ENCODE measurements at places on chromosomes 5 and 9.

GRCh38 chr5:123305751-123306150 is 117.5 kb downstream of the CEP120 start:
- DNase-seq: no peak

DNA sequence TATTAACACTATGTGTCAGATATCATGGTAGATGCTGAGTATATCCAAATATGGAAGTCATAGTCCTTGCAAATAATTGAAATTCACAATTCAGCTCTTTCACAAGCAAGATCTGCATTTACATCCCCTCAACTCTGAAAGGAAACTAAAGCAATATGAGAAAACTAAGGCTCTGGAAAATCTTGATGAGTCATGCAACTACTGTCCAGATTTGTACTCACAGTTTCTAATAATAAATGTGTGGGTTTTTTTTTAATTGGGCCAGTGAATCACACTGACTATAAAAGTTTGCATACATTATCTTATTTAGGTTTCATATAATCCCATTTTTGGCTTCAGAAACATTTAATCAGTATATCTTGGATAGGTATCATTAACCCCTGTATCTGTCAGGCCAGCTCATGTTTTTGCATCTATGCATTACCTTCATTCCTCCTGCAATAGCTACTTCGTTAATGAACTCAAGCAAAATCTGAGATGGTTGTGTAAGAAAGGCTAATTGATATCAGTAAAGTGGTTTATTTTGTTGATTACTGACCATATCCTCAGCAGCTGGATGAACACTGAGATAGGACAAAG is 58.7 kb upstream of the PRR16 start:
- no peak for DNase-seq

DNA sequence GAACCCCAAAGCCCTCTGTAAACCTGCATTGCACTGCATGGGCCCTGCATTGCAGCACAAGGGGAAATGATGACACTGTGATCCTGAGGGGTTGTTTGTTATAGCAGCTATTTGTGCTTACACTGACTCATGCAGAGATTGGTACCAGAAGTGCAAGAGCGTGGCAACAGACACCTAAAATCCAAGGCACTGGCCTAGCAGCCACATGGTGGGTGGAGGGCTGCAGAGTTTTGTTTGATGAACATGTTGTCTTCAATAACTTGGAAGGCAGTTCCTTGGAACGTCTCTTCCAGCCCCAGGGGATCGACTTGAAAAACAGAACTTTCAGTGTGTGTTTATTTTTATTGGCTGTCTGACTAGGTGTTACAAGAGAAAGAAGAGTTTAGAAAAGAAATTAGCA is 14.5 kb downstream of the FCN2 start:
- no peak for DNase-seq

DNA sequence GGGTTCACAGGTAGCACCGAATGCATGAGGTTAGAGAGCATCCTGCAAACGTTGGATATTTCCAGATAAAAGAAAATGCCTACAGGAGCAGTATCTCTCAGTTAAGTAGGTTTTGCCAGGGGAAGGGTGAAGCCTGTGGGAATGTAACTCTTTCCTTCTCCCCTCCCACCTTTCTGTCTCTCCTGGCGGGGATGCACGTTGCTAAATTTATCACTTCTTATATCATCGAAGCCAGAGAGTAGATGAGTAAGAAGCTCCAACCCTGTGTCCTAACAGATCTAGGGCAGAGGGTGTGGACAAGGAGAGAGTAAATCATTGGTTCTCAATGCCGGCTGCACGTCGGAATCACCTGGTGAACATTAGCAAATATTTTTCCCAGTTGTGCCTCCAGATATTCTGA is 457.5 kb downstream of the ENC1 start:
- no peak for DNase-seq

- no peak for DNase-seq
These were observed 60.7 kb downstream of the ADAMTS12 start for GRCh38 chr5:33831041-33831440.

DNA sequence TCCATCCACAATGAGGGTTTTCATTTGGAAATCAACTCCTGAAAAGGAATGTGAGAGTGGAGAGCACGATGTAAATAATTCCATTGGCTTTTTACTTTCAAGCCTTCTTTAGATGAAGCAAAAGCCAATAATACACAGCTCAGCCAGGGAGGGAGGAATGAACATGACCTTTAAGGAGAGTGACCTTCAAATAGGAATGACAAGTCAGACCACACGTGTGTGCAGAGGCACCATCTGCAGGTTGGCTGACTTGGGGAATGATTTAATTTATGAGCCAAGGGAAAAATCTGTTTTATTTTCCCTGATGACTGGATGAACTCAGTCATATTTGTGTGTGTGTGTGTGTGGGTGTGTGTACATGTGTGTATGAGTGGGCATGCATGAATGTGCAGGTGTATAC is 64.5 kb downstream of the RASEF start:
- DNase-seq: no peak

GRCh38 chr5:67620424-67621397 is 424.1 kb upstream of the CD180 start:
- no peak for DNase-seq

DNA sequence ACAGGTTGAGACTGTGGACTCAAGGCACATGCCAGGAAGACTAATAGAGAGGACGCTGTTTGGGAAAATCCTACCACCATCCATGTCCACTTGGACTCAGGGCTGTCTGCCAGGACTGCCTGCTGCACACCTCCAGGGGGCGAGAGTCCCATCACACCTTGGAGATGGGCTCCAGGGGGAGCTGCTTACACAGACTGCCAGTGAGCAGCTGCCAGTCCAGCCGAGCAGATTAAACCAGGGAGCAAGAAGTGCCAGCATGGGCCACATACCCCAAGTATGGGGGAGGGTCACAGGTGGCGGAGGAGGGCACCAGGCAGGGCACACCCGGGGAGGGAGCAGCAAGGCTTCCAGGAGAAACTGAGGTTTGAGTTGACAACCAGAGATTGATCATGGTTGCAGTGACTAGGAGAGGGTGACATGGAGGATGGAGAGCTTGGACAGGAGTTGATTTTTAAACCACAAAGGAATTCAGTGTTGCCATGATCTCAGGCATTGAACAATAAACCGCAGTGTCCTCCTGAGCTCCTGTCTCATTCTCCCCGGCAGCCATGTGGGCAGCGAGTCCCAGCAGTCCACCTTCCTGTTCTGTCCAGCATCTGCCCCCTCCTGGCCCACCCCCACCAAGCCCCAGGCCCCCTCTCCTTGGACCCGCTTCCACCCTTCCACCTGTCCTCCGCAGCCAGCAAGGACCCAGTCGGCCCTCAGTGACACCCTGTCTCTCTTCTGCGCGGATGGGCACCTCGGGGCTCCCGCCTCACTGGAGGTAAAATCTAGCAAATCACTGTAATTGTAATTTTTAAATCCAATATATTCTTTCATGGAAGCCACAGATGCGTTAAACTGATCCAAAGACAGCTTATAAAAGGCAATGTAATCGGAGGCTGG is 3.1 kb upstream of the VAV2 start:
- no peak for DNase-seq

DNA sequence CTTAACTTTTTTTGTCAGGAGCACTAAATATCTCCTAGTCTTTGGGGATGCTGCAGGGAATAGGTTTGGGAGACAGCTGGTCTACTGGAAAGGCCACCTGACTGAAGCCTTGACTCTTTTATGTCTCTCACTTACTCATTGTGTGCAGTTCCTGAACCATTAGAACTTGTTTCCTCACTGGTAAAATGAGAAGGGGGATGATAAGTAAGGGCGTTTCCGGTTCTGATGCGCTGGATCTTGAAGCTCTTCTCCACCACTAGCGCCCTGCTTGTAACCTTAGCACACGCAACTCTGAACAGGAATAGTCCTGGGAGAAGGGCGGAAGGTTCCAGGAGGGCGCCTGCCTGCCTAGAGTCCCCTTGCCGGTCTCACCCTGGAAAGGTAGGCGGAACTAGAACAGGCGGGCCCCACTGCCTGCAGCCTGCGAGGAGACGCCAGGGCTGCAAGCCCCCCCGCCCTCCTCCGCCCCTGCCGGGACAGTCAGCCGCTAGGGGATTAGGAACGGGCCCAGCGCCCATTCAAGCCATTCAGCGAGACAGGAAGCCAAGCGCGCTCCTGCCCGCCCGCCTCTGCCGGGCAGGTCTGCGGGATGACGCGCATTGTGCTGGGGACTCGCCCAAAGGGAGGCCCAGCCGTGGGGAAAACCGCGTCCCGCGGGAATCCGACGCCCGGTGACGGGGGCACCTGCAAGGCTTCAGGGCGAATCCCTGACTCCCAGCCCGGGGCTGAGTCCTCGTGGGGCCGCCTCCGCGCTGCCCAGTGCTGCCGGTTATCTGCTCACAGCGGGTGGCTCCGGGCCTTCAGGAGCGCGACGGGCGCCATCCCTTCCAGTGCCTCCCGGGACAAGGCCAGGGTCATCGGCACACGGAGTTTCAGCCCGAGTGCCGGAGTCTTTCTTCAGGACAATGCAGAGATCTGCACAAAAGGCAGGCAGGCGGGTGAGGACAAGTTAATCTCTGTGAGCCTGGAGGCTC is 44.0 kb upstream of the XPA start:
- DNase-seq: no peak

- DNase-seq: no peak
These were observed 671 bp downstream of the RGS14 start for GRCh38 chr5:177358370-177358819.

DNA sequence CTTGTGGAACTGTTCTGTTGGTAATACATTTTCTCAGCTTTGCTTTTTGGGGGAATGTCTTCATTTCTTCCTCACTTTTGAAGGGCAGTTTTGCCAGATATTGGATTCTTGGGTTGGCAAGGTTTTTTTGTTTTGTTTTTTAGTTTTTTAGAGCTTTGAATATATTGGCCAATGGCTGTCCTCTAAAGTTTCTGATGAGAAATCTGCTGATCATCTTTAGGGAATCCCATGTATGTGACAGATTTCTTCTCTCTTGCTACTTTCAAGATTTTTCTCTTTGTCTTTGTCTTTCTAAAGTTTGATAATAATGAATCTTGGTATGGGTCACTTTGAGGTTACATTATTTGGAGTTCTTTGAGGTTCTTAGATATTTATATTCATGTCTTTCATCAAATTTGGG is 227.4 kb downstream of the FBXL7 start:
- no peak for DNase-seq

DNA sequence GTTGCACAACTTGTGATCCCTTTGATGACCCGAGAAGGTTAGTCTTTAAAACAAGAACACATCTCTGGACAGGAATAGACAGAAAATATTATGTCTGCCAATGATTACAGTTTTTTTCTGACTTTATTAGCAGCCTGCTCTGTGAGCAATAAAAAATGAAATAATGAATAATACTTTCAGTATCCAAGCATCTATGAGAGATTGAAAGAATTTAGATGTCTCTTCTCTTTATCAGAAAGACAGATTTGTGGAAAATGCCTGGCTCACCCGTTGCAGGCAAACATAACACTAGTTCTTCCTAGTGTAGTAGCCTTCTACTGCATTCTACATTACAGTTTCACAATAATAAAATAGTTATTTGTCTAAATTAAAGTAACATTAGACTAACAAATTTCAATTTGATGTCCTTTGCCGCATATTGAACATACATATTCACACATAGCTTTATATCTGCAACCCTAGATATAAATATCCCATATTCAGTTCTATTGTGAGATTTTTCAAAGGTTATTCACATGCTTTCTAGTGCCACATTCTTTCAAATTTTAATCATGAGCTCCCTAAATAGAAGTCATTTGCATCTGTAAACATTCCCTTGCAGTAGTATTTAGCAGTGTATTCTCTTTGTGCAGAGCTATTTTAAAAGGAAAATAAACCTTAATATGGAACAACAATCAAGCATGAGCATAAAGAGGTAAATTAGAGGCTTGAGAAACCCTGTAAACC is 267.3 kb downstream of the EFNA5 start:
- no peak for DNase-seq

DNA sequence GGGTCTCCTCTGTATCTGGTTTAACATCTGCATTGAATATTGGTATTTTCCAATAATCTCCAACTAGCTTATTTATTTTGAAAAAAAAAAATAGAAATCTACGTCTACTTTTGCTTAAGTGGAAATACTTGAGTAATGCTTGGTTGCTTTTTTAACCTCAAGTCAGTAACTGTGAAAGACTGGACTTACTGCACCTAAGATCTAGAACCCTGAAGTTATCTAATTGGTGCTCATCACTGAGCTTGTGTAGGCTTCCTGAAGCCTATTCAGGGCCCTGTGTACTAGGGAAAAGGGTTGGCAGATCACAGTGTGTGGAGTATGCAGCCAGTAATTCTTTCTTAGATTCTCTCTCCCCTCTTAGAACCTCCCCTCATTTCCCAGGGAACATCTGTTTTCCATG is 16.2 kb downstream of the SLC1A1 start:
- DNase-seq: no peak

DNA sequence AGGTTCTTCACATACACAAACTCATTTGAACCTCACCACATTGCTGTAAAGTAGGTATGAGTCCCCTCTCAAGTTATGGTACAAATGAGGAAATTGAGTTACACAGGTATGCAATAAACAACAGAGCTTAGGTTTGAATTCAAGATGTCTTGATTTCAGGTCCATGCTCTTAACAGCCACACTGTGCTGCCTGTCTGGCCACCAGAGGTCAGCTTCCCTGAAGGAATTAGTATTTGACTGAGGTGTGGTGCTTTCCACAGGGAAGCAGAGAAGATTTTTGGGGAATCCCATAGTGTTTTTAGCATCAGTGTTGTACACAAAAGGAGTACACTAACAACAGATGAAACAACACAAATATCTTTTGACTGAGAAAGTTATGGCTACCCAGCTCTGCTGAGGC is 94.4 kb upstream of the ITGA1 start:
- DNase-seq: no peak

DNA sequence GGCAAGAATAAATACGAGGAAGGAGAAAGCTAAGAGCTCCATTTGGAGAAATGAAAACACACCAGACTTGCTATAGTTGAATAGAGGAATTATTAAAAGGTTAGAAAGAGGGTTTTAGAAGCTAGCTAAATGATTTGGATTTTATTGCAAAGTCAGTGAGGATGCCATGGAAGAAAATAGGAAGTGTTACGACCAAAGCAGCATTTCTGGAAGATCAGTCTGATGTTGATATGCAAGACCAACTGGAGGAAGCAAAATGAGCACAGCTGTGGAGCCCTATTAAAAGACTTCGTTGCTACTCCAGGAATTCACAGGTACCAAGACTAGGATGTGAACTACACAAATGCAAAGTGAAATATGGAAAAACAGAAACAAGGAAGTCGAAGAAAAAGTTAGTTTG is 2.1 kb downstream of the DHX29 start:
- no peak for DNase-seq

GRCh38 chr5:62083661-62084060 is 222.3 kb upstream of the KIF2A start:
- no peak for DNase-seq

GRCh38 chr5:43034591-43034968 is 5.5 kb downstream of the ANXA2R start:
- DNase-seq: no peak

- no peak for DNase-seq
These were observed 416.9 kb downstream of the PSAT1 start for GRCh38 chr9:78713614-78714405.

- no peak for DNase-seq
These were observed 1.9 kb downstream of the DAP start for GRCh38 chr5:10759111-10759510.
